ENCODE measurements at places on chromosomes 13 and 19. TPM values are rescaled to one million over a fixed set of nuclear protein-coding genes. Genes with fewer than 3 reads are reported as not detected.

RNASEH2A gene
- total RNA-seq: 47.2 TPM

CGB3 gene
- not detected for total RNA-seq

DMWD gene
- total RNA-seq: 29.9 TPM

ZNF575 gene
- total RNA-seq: 1.9 TPM

ZNF547 gene
- total RNA-seq: 1.4 TPM

KLK3 gene
- not detected for total RNA-seq

DENND1C gene
- total RNA-seq: 0.22 TPM

SIGLECL1 gene
- total RNA-seq: not detected

ZNF701 gene
- 0.28 TPM for total RNA-seq

GAS6 gene
- 8.9 TPM for total RNA-seq

KIR2DL3 gene
- not detected for total RNA-seq

FFAR1 gene
- 0.02 TPM for total RNA-seq

KCNJ14 gene
- 1.2 TPM for total RNA-seq

ZNF432 gene
- total RNA-seq: 1.4 TPM

ZNF571 gene
- total RNA-seq: 0.55 TPM

LEUTX gene
- total RNA-seq: not detected

TMEM59L gene
- 6.3 TPM for total RNA-seq

C1QTNF9B gene
- total RNA-seq: not detected

CAPN12 gene
- 5.5 TPM for total RNA-seq

CEACAM6 gene
- 13.8 TPM for total RNA-seq

GPX4 gene
- total RNA-seq: 516 TPM

WDR87 gene
- not detected for total RNA-seq

LRFN3 gene
- 21.9 TPM for total RNA-seq

UCHL3 gene
- 44.7 TPM for total RNA-seq

ZNF429 gene
- total RNA-seq: not detected

SERPINE3 gene
- total RNA-seq: not detected

NKPD1 gene
- 0.93 TPM for total RNA-seq

NACC1 gene
- total RNA-seq: 37.5 TPM

ZNF235 gene
- 3.4 TPM for total RNA-seq

LILRA2 gene
- total RNA-seq: not detected

FLT3 gene
- total RNA-seq: not detected

TMEM255B gene
- total RNA-seq: 1.5 TPM

HNRNPUL1 gene
- 285 TPM for total RNA-seq

LILRA1 gene
- not detected for total RNA-seq

EID2 gene
- total RNA-seq: 45.5 TPM

B3GNT8 gene
- 0.13 TPM for total RNA-seq

PPP1R12C gene
- total RNA-seq: 85.8 TPM

FXYD1 gene
- 0.10 TPM for total RNA-seq

ADAMTSL5 gene
- 3.8 TPM for total RNA-seq

GFY gene
- total RNA-seq: 0.13 TPM

CEACAM18 gene
- total RNA-seq: not detected

IGSF23 gene
- total RNA-seq: 0.53 TPM

PEAK3 gene
- 0.22 TPM for total RNA-seq

NLRP11 gene
- total RNA-seq: 0.01 TPM
